ENCODE measurements at places on chromosomes 11 and 22.

GRCh38 chr22:38505541-38506117 is 482 bp downstream of the DDX17 start:
- peak; percentile 71 for DNase-seq

DNA sequence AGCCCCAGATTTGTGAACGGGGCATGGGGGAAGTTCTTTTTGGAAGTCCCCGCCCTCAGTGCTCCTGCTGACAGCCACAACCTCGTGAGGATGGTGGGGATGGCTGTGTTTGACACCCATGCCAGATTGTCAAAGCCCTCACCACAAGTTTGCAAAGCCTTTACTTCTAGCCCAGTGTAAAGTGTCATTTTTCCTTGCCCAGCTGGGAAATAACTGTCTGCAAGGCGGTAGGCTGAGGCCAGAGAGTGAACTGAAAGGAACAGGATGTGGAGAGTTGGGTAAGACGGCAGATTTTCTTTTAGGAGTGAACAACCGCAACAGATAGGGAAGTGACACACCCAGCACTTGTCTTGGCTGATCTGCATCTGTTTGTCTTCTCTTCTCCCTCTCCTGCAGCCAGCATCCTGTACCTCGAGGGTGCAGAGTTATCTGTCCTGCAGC is 13.6 kb downstream of the IL17RA start:
- peak; percentile 85 for DNase-seq

- no peak for DNase-seq
Measured at GRCh38 chr11:18080451-18080850, 25.4 kb downstream of the SAAL1 start.

- no peak for DNase-seq
Measured at GRCh38 chr11:936199-936598, 10.5 kb downstream of the AP2A2 start.

DNA sequence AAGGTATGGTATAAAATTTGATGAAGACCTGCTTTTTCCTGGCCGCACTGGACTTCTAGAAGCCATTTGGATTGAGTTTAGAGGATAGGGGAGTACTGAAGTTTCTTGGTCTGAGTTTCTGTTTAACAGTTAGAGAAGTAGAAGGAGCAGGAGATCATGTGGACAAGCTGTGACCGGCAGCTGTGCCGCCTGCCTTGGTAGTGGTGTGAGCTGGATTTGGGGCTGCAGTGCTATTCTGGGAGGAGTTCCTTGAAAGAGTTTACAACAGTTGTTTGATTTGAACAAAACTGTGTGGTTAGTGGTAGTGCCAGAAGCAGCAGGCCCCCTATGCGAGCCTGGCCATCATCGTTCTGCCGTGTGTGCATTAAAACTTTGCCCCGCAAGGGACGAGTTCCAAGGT is 105.2 kb downstream of the PDHX start:
- DNase-seq, result no peak

- no peak for DNase-seq
Measured at GRCh38 chr11:65968600-65969482, 7.3 kb downstream of the SART1 start.

GRCh38 chr11:95142431-95142830 is 52.8 kb downstream of the ENDOD1 start:
- DNase-seq, result no peak

DNA sequence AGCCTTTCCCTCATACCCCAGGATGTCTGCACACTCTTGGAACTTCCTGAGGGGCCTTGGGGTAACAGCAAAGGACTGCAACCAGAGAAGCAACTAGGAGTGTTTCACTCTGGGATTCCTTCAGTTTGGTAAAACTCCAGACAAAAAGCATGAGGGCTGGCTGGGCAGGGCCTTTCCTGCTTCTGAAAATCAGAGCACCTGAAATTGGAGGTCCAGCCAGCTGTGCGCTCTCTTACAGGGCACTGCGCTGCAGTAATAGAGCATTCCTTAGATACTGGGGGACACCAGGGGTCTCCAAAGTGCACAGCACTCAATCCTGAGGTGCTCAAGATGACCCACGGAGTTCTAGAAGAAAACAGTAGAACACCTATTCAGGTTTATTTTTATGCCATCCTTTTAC is 49.7 kb downstream of the PLEKHA7 start:
- no peak for DNase-seq

DNA sequence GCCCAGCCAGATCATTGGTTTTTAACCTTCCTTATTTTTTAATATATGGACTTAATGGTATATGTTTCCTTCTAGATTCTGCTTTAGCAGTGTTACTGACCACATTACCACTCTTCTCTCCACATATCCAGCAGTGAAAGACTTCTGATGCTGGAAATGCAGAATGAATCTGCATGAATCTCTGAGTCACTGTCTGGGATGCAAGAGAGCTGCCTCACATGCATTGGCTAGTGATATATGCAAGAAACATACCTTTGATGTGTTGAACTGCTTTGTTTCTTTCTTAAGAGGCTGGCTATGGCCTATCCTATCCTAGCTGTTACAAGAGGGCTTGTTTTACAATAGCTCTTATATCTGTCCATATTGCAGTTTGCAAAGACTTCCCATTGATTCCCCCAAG is 16.6 kb upstream of the AMPD3 start:
- peak; percentile 32 for DNase-seq

- no peak for DNase-seq
Measured at GRCh38 chr22:30941363-30941740, 27.2 kb downstream of the MORC2 start.

DNA sequence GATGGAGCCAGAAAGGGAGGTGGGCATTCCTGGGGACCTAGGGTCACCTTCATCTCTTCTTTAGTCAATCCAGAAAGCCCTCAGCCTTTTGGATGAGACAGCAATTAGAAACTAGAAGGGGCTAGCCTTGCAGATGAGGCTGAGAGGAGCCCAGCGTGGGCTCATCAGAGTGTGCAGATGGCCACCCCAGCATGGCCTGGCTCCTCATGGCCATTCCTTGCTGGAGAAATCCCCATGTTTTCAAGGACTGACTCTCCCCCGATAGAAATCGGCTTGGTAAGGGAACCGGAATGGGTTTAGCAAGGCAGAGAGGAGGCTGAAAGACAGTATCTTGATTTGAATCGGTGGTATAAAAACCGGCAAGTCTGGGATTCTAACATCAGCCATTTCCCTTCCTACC is 274.6 kb downstream of the BUD13 start:
- DNase-seq, result no peak

DNA sequence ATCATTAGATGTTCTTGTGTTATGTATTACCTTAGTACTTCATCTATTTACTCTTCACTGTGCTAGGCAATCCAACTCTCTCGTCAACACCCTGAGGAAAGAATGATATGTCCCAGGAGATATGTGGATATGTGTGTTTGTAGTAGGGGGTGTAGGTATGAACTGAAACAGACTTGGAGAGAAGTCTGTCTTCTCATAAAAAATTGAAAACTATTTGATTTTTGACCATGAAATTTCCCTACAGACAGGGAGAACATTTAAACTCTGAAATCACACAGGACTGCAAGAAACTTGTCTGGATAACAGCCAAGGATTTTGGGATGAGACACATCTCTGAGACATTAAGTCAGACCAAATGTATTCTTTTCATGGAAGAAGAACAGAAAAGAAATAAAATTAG is 967.0 kb upstream of the FAT3 start:
- DNase-seq, result no peak

DNA sequence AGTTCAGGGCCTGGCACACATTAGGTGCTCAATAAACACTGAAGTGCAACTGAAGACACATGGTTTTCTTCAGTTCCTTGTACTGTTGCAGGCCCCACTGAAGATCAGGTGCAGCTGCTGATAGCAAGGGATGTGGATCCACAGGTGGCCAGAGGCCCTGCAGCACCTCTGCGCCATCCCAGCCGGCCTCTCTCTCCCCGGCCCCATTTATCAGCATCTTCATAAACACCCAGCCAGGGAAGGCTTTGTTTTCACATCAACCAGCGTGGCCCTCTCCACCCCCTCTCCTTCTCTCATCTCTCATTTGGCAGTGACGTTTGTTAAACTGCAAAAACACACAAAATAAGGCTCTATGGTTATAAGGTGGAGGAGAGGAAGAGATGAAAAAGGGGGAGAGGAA is 528.8 kb downstream of the BUD13 start:
- no peak for DNase-seq

GRCh38 chr11:66119348-66120133 is 49.5 kb downstream of the PACS1 start:
- no peak for DNase-seq

DNA sequence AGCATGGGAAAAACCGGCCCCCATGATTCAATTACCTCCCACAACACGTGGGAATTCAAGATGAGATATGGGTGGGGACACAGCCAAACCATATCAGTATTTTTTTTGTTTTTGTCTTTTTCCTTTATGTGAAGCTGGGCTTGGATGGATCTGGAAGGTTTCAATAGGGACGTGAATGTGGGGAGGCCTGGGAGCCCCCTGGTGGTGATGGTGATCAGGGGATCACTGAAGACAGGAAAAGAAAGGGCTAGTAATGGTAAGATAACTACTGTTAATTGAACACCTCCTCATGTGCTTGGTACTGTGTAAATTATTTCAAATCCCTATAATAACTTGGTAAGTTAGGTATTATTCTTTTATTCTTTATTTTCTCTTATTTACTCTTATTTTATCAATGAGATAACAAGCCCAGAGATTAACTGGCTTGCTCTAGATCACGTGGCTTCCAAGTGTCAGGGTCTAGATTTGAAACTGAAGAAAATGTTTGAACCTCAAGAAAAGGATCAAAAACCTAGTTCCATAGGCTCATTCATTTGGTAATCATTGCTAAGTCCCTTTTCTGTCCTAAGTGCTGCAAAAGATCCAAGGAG is 364.2 kb downstream of the TENM4 start:
- peak; percentile 44 for DNase-seq

DNA sequence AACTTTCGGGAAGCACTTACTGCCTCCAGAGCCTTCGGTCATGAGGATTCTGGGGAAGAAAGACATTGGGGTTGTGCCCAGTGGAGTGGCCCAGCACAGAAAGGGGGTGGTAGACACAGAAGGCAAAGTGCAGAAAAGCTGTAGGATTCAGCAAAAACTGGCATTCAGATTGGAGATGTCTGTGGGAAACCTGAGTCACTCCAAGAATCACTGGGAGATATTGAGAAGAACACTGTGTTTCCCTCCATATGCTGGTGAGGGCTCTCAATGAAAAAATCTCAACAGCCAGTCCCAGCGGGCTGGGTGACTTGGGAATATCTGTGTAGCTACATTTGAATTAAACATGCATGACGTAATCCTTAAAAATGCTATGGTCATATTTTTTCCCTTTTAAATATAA is 61.2 kb upstream of the RCN1 start:
- peak; percentile 8 for DNase-seq

- DNase-seq, result no peak
Measured at GRCh38 chr11:65871811-65872548, 620 bp downstream of the EFEMP2 start.

DNA sequence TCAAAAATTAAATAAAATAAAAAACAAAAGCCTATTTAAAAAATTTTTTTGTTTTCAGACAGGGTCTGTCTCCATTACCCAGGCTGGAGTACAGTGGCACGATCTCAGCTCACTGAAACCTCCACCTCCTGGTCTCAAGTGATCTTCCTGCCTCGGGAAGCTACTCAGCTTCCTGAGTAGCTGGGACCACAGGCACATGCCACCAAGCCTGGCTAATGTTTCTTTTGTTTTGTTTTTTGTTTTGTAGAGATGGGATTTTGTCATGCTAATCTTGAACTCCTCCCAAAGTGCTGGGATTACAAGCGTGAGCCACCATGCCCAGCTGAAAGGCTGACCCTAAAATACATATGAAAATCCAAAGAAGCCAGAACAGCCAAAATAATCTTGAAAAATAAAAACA is 20.4 kb upstream of the L3MBTL2 start:
- DNase-seq, result no peak

DNA sequence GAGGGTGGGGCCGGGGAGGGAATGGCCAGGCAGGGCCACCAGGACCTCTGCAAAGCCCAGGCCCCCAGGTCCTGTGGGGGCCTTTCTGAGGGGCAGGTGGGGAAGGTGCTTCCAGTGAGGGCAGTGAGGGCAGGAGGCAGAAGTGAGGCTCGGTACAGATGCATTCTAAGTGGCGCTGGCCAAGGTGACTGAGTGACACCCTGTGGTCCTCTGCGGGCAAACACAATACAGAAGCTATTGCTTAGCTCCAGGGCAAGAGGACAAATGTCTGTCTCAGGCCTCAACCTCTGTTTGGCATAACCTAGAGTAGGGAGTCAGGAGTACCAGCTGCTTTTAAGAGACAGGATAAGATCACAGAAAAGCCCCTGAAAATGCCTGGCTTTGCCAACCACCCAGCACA is 31.3 kb downstream of the B3GAT1 start:
- DNase-seq, result no peak

DNA sequence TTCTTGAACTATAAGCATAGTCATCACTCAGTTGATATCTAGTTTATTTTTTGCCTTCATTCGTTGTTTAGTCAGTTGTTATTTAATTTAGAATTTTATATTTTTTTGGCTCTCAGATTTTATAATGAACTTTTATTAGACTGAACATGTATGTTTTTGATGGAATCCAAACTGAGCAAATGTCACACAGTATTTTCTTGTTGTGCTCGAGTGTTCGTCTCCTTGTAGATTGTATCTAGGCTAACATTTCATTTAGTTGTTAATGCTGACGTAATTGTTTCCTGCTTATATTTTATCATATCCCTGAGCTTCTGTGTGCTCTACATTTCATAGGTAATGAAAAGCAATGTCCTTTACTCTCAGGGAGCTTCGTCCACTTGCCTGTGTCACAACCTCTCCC is 286.2 kb downstream of the TMEM135 start:
- DNase-seq, result no peak

- peak; percentile 68 for DNase-seq
Measured at GRCh38 chr11:3058753-3059664, 1.8 kb upstream of the CARS1 start.

DNA sequence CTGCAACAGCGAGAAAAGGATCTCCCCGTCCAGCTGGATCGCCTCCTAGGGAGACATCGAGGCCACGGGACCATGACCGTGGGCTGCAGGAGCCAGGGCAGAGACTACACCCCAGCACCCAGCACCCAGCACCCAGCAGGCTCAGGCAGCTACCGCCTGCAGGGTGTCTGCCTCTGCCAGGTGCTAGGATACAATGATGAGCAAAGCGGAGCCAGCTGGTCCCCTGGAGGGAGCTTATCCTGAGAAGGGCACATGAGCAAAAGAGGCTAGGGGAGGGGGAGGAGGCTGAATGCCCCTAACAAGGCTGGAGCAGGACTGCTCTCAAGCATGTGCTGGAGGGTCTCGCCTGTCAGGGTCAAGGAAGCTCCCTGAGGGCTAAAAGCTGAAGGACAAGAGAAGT is 4.8 kb upstream of the CASTOR1 start:
- no peak for DNase-seq

DNA sequence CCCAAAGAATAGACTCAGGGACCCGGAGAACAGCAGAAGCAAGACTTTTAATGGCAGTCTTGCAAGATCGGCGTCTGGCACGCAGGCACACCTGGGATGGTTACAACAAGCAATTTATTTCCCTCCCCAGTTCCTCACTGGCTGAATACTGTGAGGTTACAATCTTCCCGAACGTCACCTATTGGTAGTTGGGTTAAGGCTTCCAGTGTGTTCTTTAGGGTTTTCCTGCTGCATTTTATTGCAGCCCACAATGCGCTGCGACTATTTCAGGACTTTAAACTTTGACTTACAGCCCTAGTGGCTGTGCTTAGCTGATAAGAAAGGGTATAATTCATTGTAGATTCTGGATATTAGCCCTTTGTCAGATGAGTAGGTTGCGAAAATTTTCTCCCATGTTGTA is 11.5 kb upstream of the TRIM68 start:
- no peak for DNase-seq

Data from suppressor macrophage (primary cell).